LNCaP clone FGC (cell line): ENCODE measurements at places on chromosomes 5 and 9.

DNA sequence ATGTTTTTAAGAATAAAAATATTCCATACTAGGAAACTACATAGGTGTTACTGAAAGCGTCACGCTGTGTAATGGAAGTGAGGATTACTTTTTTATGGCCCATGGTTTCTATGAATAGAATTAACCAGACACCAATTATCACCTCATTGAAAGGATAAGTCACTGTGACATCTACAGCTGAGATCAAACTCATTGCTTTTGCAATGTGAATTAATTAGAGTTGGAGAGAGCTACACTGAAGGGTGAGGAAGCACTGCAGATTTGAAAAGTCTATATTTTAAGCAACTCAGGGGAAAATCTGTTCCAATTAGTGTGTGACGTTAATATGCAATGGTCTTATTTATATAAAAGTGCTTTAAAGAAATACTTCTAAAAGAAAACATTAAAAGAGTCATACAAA, 1300.1 kb upstream of the DMAC1 start:
- DNase-seq = no peak

DNA sequence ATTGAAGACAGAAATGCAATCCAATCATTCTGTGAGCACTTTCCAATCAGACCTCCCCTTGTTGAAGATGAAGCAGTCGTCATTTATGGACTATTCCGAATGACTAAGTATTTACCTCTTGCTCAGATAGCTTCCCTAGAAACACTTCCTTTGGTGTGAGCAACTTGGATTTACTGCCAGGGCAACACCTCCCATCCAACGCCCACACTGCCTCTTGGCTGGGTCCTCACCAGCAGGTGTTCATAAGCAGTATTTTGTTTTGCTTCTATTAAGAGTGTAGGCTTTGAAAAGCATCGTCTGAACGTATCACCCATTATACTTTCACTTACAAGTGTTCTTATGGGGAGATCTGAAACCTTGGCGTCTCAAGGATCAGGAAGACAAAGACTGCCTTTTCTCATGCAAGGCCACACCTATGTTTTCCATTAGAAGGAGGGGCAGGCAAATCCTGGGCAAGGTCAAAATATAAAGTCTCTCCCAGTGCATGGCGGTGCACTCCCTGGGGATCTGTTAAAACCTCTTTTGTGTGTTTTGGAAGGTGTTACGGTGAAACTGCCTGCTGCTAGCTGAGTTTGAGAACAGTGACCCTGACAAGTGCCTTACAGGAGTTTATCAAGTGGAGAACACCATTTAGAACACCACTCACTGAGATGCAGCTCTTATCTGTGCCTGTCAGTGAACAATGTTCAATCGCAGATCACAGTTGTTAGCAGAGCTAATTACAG, 10.6 kb upstream of the MARCHF3 start:
- DNase-seq = no peak

DNA sequence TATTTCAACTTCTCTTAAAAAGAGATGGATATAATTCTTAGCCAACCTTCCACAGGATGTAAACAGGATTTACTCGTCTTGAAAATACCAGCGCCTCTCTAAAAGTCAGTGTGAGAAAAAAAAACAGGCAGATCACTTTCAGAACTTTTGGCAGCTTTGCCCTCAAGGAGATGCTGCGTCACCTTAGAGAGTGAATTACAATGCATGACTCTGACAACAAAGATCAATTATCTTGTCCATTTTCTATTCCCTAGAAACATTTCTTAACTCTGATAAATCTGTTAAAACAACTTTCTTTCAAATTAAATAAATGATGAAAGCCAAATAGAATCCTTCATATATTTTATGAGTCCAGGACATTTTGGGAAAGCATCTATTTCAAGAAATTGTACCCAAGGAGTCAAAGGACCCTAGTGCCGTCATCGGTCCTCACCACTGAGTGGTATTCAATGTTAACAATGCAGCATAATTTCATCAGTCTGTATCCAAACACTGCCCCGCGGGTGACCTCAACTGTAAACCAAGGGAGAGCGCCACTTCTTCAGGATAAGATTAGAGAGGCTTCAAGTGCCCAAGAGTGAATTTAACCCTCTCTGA, 536.0 kb downstream of the PDE4D start:
- DNase-seq = no peak

DNA sequence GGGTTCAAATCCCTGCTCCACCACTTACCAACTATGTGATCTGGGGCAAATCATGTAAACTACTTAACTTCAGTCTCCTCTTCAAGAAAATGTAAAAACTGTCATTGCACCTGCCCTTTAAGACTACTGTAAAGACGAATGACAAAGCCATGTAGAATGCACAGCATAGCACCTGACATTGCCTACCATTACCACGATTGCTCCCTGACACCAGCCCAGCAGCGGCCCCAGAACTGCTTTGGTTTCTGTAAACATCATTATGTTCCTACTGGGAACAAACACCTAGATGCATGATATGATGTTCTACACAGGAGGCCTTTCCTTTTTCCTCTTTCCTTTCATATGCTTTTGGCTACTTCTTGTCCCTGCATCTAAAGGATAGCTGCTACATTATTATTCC, 23.1 kb upstream of the PLPP6 start:
- no peak for DNase-seq

DNA sequence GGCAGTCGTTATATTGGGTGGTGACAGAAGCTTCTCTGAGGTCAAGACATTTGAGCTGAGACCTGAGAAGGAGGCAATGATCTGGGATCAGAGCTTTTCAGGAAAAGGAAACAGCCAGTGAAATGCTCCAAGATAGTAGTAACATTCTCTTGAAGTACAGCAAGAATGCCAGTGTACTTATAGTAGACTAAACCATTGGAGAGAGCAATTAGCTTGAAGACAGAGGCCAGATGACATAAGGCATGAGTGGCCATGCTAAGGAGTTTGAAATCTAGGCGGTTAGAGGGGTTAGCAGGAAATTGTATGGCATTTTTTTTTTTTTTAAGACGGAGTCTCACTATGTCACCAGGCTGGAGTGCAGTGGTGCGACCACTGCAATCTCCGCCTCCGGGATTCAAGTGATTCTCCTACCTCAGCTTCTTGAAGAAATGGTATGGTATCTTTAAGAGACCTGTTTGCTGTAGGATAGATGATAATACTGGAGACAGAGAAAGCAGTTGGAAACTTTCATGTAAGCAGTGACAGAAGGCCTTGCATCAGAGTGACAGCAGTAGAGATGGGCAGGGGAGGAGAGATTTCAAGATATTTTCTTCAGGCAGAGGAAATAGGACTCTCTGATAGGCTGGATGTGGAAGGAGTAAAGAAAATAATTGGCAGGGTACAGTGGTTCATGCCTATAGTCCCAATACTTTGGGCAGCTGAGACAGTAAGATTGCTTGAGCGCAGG, 482.2 kb upstream of the PAPPA start:
- DNase-seq = no peak

DNA sequence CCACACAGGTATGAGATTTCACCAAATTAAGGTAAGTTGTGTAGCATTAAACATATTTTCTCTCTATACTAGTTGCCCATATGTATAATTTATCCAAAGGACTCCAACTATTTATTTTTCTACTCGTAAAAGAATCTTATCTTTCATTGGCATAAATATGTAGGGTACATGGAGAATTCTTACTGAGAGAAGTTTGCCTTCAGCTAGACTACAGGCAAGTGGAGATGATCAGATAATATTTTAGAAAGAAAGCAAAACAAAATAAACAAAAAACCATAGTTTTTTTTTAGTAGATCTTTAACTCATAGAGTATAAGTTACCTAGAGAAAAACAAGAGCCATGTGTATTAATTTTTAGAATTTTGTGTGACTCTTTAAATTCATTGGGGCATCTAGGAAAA, 743.1 kb upstream of the ARRDC3 start:
- peak; percentile 1 for DNase-seq

DNA sequence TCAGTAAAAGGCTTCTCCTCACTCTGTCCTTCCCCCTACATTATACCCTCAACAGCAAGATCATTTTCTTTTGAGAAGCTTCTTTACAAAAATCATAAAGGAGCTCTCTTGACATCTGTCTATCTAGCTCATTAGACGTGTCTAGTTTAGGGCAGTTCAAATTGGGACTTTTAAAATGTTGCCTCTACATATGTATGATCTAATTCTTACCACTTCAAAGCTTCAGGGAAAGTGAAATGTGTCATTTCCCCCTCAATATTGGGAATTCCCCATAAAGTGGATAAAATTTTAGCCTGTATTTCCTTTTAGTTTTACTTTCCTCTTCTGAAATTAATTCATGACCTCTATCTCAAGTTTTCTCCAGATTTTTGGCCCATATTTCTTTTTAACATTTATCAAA, 323.7 kb downstream of the ARRDC3 start:
- no peak for DNase-seq

GRCh38 chr5:136038635-136039034, 9.8 kb downstream of the TGFBI start:
- DNase-seq = no peak

DNA sequence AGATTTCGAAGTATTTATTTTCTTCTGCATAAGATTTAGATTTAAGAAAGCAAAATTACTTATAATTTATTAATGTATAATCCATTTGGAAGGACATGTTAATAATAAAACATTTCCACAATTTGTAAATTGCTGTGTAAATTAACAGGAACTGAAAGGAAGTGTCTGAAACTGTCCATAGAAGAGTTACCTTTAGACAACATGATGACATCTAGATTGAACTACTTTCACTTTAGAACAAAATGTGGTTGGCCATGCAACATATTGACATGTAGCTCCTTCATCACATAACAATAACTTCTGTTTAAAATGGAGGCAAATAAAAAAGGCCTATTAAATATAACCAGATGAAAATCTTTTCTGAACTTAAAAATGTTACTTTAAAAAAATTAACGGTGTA, 1849.5 kb upstream of the ACO1 start:
- no peak for DNase-seq

- DNase-seq = no peak
Observed at GRCh38 chr5:178323541-178323865, 90.9 kb upstream of the PHYKPL start.

- DNase-seq = no peak
Observed at GRCh38 chr5:165616490-165617405, 2111.3 kb downstream of the MAT2B start.

DNA sequence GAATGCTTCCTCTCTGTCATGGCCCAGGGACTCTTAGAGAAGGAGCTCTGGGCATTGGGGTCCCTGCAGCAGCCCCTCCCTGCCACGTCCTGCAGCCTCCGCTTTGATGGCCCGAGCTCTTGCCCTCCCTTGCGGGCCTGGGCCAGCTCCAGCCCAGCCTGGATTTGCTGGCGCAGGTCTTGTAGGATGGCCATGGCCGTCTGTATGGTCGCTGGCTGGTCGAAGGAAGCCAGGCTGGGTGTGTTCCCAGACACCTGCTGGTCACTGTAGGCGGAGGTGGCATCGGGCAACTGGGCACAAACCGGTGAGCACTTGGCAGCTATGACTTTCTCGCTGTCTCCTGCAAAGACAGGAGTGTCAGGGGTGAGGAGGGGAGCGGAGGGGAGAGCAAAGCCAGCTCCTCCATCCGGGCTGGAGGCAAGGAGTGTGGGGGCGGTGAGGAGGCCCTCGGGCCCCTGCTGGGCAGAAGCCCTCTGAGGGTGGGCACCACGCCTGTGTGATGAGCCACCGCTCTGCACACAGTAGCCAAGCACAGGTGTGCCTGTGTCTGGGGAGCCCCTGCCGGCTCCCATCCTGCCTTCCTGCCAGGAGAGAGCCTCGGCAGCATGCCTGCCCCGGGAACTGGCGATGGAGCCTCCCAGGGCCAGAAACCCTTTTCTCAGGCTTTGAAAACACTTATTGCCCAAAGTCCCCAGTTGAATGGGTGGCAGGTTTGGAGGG, 12.4 kb downstream of the CCDC187 start:
- DNase-seq = no peak

DNA sequence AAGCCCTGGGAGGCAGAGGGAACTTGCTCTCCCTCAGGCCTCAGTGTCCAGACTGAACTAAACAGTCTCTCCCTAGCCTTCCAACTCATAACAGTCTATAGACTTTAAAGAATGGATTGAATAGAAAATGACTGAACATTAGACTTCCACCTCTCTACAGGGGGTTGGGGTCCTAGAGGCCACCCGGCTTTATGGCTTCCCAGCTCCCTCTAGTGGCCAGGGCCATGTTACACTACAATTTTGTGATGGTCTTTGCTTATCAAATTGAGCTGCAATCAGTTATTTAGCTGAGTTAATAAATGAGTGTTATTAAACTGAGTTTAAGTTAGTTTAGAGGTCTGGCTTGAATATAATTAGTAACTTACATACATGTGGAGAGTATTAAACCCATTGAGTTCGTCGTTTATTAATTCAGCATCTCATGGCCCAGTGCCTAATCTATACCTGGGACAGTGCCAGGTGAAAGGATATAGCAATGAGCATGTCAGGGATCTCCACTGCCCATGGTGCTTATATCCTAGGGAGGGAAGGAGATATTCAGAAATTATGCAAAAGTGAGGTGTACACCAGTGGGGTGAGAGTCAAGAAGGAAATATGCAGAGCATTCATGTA, 105.2 kb downstream of the SH3TC2 start:
- no peak for DNase-seq

GRCh38 chr5:142924135-142924883, 154.1 kb downstream of the ARHGAP26 start:
- DNase-seq = no peak

GRCh38 chr9:130430232-130430631, 14.5 kb upstream of the ASS1 start:
- no peak for DNase-seq

DNA sequence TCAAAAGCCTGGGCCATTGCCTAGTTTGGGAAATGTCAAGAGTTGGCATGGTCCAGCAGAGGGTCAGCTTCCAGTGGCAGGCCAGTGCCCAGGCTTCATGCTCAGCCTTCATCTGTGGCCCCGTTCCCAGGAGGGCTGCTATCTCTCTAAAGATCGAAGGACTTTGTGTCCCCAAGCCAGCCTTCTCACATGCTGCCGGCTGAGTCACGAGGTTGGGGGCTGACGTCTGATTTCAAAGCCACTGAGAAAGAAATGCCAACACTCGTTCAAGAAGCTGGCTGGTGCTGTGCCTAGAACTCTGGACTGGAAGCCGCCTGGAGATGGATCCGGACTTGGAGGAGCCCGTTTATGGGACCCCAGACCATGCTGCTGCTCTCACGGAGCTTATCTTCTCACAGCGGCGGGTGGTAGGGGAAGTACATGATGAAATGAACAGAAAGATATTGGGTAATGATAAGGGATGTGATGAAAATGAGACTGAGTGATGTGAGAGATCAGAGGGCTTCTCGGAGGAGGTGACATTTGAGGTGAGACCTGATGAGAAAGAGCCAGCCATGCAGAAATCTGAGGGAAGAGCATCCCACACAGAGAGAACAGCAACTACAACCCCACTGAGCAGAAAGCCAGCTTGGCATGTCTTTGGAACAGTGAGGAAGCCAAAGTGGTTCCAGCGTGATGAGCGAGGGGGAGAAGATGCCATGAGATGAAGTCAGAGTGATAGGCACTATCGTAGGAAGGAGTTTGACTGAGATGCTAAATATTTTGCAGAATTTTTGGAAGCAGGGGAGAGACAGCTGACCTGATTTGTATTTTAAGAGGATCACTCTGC, 54.9 kb upstream of the BOD1 start:
- no peak for DNase-seq

- no peak for DNase-seq
Observed at GRCh38 chr5:39533749-39534148, 109.0 kb upstream of the DAB2 start.

GRCh38 chr9:69030851-69031645, 4.5 kb upstream of the FXN start:
- no peak for DNase-seq

GRCh38 chr5:39014561-39014960, 59.6 kb downstream of the RICTOR start:
- no peak for DNase-seq
